ENCODE measurements at places on chromosomes 13 and 19. TPM values are rescaled to one million over a fixed set of nuclear protein-coding genes. Genes with fewer than 3 reads are reported as not detected.

Gene LCP1
- total RNA-seq = 11.7 TPM

Gene PSG4
- total RNA-seq = not detected

Gene RASAL3
- total RNA-seq = 1.6 TPM

Gene MYBPC2
- total RNA-seq = 988 TPM

GRCh38 chr13:41944229-41944628, 16.7 kb downstream of the VWA8 start:
- no peaks in the 10 kb centered on the region for H3K27me3 ChIP-seq
- peaks cover 21% of the 10 kb centered on the region for H3K4me1 ChIP-seq
- H3K36me3 ChIP-seq = no peaks in the 10 kb centered on the region
- no peak overlapping the region for H3K4me3 ChIP-seq

DNA sequence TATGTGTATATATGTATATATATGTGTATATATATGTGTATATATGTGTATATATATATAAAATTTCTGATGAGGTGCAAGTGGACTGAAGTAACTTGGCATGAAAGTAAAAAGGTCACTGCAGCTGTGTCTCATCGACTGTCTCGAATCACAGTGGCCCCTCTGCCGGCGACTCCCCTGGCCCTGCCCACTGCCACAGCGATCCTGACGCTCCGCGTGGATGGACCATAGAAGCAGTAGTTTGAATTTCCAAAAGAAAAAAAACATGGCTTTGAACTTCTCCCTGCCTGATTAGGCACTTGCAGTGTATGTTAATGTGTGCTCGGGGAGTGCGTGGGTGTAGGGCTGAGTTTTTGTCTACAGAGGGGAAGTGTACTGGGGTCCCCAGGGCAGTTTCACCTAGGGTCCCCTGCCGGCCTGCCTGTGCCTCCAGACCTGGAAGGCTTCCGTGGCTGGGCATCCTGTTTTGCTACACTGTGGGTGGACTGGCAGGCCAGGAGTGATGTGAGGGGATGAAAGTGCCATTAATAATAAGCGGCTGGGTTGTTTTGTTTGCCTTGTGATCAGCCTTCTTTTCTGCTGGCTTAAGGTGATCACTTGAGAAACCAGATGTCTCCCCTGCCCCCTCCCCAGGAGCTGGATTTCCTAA, 10.8 kb downstream of the ZIC5 start:
- DNase-seq = no peak
- H3K4me3 ChIP-seq = no peak overlapping the region
- H3K27ac ChIP-seq = no peak overlapping the region
- H3K27me3 ChIP-seq = peaks cover 99% of the 10 kb centered on the region

DNA sequence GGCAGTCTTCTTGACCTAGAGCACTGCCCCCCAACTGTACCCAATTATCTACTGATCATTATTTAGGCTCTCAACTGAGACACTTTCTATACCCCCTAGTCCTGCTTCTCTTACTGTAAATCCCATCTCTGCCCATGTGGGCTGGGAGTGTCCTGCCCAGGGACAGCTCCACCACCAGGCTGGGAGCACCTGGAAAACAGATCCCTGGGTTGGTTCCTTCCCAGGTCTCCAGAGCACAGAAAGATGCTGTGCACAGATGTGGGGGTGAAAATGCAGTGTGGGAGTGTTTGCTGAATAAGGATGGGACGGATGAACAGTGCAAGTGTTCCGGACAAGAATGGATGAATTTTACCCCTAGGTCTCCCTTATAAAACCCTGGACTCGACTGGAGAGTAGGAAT, 12.7 kb downstream of the CYP4F2 start:
- no peak overlapping the region for H3K4me3 ChIP-seq
- no peak overlapping the region for H3K27ac ChIP-seq
- no peaks in the 10 kb centered on the region for H3K36me3 ChIP-seq
- no peaks in the 10 kb centered on the region for H3K27me3 ChIP-seq
- DNase-seq = no peak

DNA sequence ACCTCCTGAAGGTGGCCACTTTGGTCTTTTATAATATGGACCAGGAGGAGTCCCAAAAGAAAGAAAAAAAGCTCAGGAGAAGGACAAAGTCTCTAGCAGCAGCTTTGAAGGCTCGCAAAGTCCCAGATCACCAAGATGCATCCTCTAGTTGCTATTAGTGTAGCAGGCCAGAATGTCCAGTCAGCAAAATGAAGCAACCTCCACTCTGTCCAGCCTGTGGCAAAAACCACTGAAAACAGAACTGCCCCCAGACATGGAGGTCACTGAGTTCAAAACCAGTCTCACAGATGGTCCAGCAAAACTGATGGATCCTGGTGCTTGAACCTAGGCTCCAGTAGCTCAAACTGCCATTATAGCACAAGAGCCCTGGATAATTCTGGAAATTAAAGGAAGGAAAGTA, 10.4 kb downstream of the LILRB4 start:
- DNase-seq = no peak
- H3K36me3 ChIP-seq = no peaks in the 10 kb centered on the region
- H3K27me3 ChIP-seq = no peaks in the 10 kb centered on the region
- no peaks in the 10 kb centered on the region for H3K4me1 ChIP-seq

- no peaks in the 10 kb centered on the region for H3K36me3 ChIP-seq
- peaks cover 10% of the 10 kb centered on the region for H3K4me1 ChIP-seq
- no peak overlapping the region for H3K27ac ChIP-seq
- DNase-seq = no peak
Measured at GRCh38 chr13:113905942-113906341, 42.1 kb upstream of the GAS6 start.

DNA sequence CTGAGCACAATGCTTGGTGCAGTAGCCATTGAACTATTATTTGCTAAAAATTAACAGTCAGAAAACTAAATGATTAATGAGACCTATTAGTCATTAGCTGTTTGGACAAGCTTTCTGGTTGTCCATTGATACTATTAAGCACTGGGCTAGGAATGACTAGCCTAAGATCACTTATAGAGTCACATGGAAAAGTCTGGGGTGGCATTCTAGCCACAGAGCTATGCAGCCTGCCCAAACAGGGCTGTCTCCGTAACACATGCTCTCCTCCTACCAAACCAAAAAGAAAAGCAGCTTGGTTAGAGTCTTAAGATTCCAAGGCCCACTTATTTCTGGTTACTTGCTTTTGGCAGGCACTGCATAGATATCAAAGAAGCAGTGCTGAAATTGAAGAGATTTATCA, 193.5 kb upstream of the NBEA start:
- no peak for DNase-seq
- no peaks in the 10 kb centered on the region for H3K27me3 ChIP-seq
- H3K36me3 ChIP-seq = no peaks in the 10 kb centered on the region
- H3K4me3 ChIP-seq = no peak overlapping the region
- no peak overlapping the region for H3K27ac ChIP-seq
- no peaks in the 10 kb centered on the region for H3K4me1 ChIP-seq

DNA sequence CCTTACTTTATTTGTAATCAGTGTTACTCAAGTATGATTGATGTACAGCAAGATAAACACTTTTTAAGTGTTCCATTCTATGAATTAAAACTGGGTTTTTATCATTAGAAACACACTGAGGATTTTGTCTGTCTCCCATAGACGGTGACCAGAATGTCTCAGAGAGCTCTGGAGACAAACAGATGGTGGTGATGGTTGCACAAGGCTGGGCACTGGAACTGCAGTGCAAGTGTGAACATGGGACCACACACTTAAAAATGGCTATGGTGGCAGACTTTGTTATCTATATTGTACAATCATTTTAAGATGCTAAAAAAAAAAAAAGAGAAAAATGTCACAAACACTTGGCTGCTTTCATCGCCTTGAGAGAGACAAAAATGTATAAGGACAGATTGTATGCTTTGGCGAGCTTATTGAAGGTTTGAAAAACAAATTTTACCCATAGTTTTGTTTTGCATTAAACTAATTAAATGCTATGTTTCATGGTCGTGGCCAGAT, 273.0 kb downstream of the SHISA2 start:
- no peaks in the 10 kb centered on the region for H3K27me3 ChIP-seq
- H3K4me3 ChIP-seq = no peak overlapping the region
- no peak for DNase-seq
- H3K4me1 ChIP-seq = peaks cover 15% of the 10 kb centered on the region
- no peak overlapping the region for H3K27ac ChIP-seq

DNA sequence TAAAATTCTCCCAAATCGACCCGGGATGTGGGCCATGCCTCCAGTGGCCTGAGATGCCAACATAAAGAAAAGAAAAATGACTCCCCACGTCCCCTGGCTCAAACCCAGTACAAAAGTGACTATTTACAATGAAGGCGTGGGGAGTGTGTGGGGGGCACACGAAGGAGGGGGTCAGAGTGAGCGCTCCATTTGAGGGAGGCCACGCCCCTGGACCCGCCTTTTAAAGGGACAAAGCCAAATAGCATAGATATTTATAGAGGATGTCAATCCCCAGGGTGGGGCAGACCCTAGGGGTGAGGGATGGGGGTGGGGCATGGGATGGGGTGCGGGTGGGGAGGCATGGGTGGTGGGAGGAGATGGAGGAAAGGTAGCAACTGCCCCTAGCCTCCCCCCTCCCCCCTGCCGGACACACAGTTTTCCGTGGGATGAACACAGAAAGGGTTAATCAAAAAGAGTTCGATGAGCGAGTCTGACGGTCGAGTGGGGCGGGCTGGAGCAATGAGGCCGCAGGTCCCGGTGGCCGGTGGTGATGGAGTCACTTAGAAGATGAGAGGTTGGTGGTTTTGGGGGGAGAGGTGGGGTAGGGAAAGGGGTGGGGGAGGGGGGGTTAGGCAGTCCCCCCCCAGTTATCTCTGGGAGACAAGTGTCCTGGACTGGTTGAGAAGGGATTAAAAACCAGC, 20.1 kb upstream of the NANOS2 start:
- no peak overlapping the region for H3K27ac ChIP-seq
- no peak for DNase-seq
- H3K4me3 ChIP-seq = no peak overlapping the region
- H3K27me3 ChIP-seq = peaks cover 38% of the 10 kb centered on the region
